ENCODE measurements at places on chromosomes 12 and 14.

GRCh38 chr14:71467361-71467811, 464.8 kb upstream of the RGS6 start:
- DNase-seq = no peak
- H3K36me3 ChIP-seq = no peaks in the 10 kb centered on the region
- peaks cover 14% of the 10 kb centered on the region for H3K4me1 ChIP-seq

- no peaks in the 10 kb centered on the region for H3K27me3 ChIP-seq
- DNase-seq = no peak
- H3K4me1 ChIP-seq = no peaks in the 10 kb centered on the region
- H3K4me3 ChIP-seq = no peak overlapping the region
- no peak overlapping the region for H3K27ac ChIP-seq
Observed at GRCh38 chr14:36221112-36221511, 44.6 kb upstream of the PTCSC3 start.

DNA sequence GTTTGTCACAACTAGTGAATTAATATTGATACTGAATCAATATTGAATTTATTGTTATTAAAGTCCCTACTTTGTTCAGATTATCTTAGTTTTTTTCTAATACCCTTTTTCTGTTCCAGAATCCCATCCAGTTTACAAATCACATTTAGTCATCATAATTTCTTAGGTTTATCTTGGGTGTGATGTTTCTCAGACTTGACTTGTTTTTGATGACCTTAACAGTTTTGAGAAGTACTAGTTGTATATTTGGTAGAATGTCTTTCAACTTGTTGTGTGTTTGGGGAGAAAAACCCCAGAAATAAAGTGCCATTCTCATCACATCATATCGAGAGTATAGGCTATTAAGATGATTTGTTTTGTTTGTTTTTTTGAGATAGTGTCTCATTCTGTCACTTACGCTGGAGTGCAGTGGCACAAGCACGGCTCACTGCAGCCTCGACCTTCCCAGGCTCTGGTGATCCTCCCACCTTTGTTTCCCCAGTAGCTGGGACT, 19.5 kb downstream of the MRPS35 start:
- no peak overlapping the region for H3K4me3 ChIP-seq
- no peaks in the 10 kb centered on the region for H3K27me3 ChIP-seq
- H3K36me3 ChIP-seq = peaks cover 7% of the 10 kb centered on the region

DNA sequence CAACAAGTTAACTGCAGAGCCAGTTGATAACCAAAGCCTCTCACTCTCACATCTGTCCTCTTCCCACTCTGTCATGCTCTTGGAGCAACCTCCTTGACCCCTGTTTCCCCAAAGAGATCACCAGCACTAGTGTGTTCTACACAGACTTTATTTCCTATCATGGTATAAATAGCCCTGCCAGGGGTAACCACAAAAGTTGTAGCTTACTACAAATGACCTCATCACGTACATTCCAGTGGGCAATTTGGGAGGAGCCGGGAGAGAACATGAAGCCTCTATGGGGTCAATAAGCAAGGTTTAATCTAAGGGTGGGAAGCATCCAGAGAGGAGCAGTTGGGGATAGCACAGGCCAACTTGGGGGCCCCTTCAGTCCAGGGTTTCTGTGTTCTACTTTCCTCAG, 186.5 kb downstream of the KCNA5 start:
- H3K27me3 ChIP-seq = no peaks in the 10 kb centered on the region
- H3K27ac ChIP-seq = no peak overlapping the region
- no peaks in the 10 kb centered on the region for H3K4me1 ChIP-seq
- no peak overlapping the region for H3K4me3 ChIP-seq
- H3K36me3 ChIP-seq = no peaks in the 10 kb centered on the region

DNA sequence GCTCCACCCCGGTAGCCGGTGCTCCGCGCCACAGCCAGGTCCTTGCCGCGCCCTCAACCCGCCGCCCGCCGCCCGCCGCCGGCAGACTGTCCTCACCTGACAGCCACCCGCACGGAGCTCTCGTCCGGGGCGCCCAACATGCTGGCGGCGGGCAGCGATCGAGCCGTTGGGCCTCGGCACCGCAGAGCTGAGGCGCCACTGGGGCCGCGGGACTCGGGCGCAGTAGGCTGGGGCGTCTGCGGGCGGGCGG, 164 bp downstream of the KIF21A start:
- DNase-seq = no peak
- peak overlapping the region; percentile 61 for H3K4me3 ChIP-seq
- peak overlapping the region; percentile 73 for H3K27ac ChIP-seq
- H3K4me1 ChIP-seq = no peaks in the 10 kb centered on the region
- no peaks in the 10 kb centered on the region for H3K36me3 ChIP-seq

DNA sequence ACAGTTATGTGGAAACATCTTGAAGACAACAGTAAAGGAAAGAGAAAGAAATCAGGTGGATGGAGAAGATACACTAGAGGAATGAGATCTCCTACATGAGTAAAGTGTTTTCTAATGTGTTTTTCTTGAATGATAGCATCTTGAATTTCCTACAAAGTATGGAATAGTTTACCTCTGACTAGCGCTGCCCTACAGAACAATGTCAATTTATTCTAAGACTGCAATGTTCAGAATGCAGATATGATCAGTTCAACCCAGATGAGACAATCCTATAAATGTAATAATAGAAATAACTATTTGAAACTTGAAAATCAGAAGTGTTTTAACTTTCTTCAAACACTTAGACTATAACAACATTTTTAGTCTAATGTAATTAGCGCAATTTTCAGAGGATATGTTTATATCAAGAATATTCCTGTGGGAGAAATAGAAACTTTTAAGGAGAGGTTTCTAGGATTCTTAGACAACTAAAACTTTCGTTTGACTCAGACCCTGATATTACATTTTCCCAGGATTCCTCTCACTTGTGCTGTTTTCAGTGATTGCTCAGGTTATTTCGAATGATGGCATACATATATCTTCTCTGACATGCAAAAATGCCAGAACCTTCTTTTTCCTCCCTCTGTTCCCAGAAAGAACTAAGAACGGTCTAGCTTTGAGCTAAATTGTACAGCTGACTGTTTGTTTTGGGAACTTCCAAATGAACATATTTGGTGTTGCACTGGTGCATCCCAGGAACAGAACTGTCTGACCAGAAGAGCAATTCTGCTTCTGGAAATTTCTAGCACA, 1017.4 kb downstream of the DIO2 start:
- peaks cover 3% of the 10 kb centered on the region for H3K27me3 ChIP-seq
- no peak overlapping the region for H3K27ac ChIP-seq
- H3K4me3 ChIP-seq = no peak overlapping the region
- DNase-seq = no peak
- H3K4me1 ChIP-seq = no peaks in the 10 kb centered on the region

DNA sequence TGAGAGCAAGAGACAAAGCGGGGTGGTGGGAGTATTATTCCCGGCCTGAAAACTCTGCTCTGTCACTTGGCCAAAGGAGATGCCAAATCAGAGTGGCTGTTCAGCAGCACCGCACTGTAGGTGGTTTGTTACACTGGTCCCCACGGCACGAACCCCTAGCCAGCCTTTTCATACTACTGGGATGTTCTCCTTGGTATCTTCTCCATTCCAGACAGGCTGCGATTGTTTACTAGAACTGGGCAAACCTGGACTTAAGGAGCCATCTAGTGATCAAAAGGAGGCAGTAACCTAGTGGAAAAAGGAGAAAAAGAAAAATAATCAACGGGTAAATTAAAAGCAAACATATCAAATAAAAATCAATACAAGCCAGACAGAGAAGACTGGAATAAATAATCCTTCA, 58.9 kb upstream of the TMTC2 start:
- H3K36me3 ChIP-seq = no peaks in the 10 kb centered on the region
- H3K27me3 ChIP-seq = no peaks in the 10 kb centered on the region
- H3K4me3 ChIP-seq = no peak overlapping the region
- no peak overlapping the region for H3K27ac ChIP-seq
- no peaks in the 10 kb centered on the region for H3K4me1 ChIP-seq
- no peak for DNase-seq

- no peak for DNase-seq
- no peak overlapping the region for H3K4me3 ChIP-seq
- no peaks in the 10 kb centered on the region for H3K27me3 ChIP-seq
- H3K36me3 ChIP-seq = no peaks in the 10 kb centered on the region
- H3K27ac ChIP-seq = no peak overlapping the region
- H3K4me1 ChIP-seq = no peaks in the 10 kb centered on the region
Observed at GRCh38 chr14:24881116-24881893, 168.6 kb downstream of the STXBP6 start.

GRCh38 chr12:66108386-66108785, 22.2 kb downstream of the LLPH start:
- no peaks in the 10 kb centered on the region for H3K27me3 ChIP-seq
- no peak overlapping the region for H3K4me3 ChIP-seq
- no peak overlapping the region for H3K27ac ChIP-seq
- H3K4me1 ChIP-seq = peaks cover 6% of the 10 kb centered on the region
- no peak for DNase-seq
- H3K36me3 ChIP-seq = no peaks in the 10 kb centered on the region

DNA sequence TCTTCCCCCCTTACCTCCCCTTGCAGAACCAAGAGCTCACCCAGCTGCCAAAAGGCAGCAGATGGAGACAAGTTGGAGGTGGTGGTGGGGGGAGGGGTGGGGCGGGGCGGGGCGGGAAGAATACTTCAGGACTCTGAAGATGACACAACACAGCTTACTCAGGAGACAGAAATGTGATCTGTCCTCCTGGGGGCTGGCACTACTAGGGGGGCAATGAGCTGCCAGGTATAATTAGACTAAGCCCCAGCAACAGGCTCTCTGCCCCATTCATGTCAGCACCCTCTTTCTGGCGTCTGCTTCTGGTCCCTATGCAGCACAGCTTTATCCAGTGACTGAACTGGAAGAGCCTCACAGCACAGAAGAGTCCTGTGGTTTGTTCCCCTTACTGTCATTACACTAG, 407.0 kb downstream of the MED13L start:
- H3K4me3 ChIP-seq = no peak overlapping the region
- H3K27me3 ChIP-seq = no peaks in the 10 kb centered on the region
- peaks cover 5% of the 10 kb centered on the region for H3K4me1 ChIP-seq
- no peak for DNase-seq
- H3K27ac ChIP-seq = no peak overlapping the region

DNA sequence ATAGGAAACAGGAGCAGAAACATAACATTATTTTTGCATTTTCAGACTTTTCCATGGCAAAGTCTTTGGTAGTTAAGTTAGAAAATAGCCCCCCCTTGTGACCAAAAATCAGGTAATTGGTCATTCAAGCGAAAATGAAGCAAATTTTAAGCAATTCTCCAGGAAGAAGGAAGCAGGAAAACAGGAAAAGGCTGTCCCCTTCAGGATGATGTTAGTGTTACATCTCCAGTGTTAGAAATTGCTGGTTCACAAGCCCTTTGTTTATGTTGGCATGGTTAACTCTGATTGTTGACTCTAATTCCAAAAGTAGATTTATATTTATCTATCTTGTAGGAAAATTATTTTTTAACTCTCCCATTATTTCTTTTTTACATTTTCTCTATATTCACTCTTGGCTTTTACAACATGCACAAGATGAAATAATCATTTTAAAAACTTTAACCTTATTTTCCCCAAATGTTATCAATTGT, 18.8 kb upstream of the GAS2L3 start:
- H3K27me3 ChIP-seq = no peaks in the 10 kb centered on the region
- no peaks in the 10 kb centered on the region for H3K36me3 ChIP-seq
- no peak overlapping the region for H3K4me3 ChIP-seq
- no peak overlapping the region for H3K27ac ChIP-seq
- H3K4me1 ChIP-seq = no peaks in the 10 kb centered on the region

DNA sequence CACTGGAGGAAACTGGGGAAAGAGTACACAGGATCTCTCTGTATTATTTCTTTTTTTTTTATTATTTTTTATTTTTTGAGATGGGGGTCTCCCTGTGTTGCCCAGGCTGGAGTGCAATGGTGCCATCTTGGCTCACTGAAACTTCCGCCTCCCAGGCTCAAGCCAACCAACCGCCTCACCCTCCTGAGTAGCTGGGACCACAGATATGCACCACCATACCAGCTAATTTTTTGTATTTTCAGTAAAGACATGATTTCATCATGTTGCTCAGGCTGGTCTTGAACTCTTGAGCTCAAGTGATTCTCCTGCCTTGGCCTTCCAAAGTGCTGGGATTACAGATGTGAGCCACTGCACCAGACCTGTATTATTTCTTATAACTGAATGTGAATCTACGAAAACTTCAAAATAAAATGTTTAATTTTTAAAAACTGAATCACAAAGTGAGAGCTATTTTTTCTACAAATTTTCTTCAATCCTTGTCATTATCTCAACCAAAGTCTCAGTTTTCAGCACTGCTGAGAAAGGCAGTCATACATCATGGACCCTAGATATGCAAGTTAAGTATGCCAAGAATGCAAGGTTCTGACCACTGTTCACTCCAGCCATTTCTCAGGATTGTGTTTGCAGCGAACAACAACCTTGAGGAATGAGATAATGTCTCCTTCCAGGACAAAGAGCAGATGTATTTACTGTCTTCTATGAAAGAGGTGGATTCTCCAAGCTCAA, 2.4 kb downstream of the EAPP start:
- H3K27ac ChIP-seq = no peak overlapping the region
- DNase-seq = no peak
- peaks cover 9% of the 10 kb centered on the region for H3K4me1 ChIP-seq
- no peaks in the 10 kb centered on the region for H3K27me3 ChIP-seq
- H3K36me3 ChIP-seq = peaks cover 10% of the 10 kb centered on the region

- no peaks in the 10 kb centered on the region for H3K4me1 ChIP-seq
- H3K4me3 ChIP-seq = no peak overlapping the region
- H3K36me3 ChIP-seq = peaks cover 28% of the 10 kb centered on the region
Observed at GRCh38 chr12:120508537-120508936, 12.6 kb downstream of the DYNLL1 start.

DNA sequence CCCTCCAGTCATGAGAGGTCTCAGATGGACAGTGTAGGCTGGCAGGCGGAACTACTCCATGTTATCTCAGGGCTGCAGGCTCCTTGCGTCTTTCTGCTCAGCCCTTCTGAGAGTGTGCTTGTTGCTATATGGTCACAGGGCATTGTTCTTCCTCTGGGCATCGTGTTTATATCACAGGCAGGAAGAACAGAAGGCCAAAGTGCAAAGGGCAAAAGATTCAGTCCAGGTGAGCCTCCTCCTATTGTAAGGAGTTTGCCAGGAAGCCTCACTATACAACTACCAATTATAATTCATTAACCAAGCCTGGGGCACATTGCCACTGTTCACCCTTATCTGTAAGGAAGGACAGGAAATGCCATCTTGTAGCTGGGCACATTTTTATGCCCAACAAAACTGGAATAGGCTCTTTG, 195.5 kb upstream of the KITLG start:
- H3K27ac ChIP-seq = no peak overlapping the region
- H3K4me3 ChIP-seq = no peak overlapping the region
- H3K36me3 ChIP-seq = no peaks in the 10 kb centered on the region
- H3K27me3 ChIP-seq = no peaks in the 10 kb centered on the region
- DNase-seq = peak; percentile 2

- peaks cover 2% of the 10 kb centered on the region for H3K36me3 ChIP-seq
- H3K4me3 ChIP-seq = no peak overlapping the region
Observed at GRCh38 chr12:70277973-70278372, 34.7 kb downstream of the CNOT2 start.
